ENCODE measurements at places on chromosomes 7 and 10.

GRCh38 chr10:36388166-36388565 lies 737.2 kb upstream of the ANKRD30A start:
- no peak for DNase-seq

- no peak for DNase-seq
These were observed 291.9 kb downstream of the PARD3 start for GRCh38 chr10:34523017-34523767.

DNA sequence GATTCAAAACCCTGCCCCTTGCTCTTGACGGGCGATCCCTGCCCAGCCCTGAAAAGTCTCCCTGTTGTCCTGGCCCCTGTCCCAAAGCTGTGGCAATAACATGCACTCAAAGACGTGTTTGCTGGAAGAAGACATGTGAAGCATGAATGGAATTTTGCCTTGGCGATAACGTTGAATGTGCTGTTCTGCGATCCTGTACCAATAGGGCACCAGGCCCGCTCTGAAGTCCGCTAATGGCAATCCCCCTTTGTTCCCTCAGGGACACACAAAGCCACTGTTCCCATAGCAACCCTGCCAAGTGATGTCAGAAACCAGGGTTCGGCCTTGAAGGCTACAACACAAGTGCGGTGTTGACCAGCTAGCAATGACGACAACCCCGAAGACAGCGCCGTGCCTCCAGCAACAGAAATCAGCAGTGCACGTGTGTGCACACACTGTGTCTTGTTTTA lies 284.6 kb downstream of the KLF6 start:
- DNase-seq, result no peak

- no peak for DNase-seq
These were observed 43.5 kb upstream of the CACUL1 start for GRCh38 chr10:118798231-118798662.

- DNase-seq, result no peak
These were observed 25.4 kb downstream of the NAPEPLD start for GRCh38 chr7:103123529-103123928.

DNA sequence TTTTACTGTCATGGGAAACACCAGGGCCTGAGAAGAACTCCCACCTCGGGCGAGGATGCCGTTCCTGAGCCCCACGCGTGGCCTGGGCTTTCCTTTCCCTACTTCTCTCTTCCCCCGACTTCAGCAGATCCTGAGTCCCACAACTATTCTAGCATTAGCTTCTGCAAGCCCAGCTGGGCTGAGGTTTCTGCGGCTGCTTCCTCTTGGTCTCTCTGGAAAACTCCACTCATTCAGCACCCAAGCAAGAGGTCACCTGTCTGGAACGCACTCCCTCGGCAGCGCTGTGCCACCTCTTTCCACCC lies 761 bp upstream of the DOCK1 start:
- no peak for DNase-seq

DNA sequence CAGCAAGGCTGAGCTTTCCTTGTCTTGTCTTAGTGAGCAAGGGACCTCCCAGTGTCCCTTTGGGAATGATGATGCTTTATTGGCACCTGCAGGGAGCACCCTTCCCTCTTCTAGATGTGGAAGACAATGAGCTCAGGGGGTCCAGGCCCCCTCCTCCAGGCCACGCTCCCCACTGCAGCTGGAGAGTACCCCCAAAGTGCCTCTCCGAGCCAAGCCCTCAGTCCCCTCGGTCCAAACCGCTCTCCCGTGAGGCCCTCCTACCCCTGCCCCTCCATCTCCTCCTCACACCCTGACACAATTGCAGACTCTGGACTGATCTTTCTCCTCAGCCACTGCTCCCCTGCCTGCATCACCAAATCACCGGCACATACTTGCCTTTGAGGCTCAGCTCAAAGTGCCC lies 16.7 kb downstream of the RBP3 start:
- DNase-seq, result no peak

DNA sequence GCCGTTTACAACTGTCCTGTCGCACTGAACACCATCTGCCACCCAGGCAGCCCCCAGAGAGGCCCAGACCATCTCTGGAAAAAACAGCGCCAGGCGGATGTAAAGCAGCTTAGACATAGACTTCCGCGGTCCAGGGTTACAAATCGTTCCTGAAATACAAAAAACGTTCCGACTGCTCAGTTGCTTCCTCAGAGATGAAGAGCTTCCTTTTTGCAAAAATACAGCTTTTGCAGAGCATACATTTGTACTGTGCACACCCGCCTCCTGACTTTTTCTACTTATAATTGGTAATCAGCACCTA lies 11.4 kb downstream of the DAGLB start:
- DNase-seq, result peak; percentile 12

GRCh38 chr10:56605051-56605450 lies 244.0 kb upstream of the ZWINT start:
- no peak for DNase-seq

GRCh38 chr10:60032723-60033122 lies 126.4 kb upstream of the CCDC6 start:
- peak; percentile 42 for DNase-seq

DNA sequence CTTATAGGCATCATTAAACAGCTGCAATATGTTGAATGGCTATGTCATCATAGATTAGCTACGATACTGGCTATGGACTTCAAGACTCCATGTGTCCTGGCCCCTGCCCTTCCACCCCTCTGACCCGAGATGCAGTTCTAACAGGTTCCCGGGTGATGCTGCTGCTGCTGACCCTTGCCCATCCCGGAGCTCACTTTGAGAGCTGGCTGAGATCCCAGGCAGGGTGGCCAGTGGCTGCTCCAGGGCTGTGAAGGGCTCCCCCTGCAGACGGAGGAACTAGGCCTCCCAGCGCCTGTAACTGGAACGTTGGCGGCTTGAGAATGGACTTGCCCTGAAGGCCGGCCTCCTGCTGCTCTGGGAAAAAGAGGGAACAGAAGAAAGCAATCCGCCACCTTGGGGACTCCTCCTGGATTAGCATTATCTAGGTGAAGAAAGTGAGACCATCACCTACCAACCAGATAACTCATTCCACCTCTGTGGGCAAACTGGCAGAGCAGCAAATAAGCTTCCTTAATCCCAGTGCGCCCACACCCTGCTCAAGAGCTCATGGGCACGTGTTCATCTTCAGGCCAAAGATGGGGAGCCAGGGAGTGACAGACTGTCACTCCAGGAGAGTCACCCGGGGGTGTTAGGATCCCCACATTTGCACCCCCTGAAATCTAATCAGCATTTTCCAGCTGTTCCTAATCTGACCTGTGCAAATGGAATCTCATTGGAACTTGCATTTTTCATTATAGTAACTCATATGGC lies 56.8 kb downstream of the PARP12 start:
- DNase-seq, result no peak

DNA sequence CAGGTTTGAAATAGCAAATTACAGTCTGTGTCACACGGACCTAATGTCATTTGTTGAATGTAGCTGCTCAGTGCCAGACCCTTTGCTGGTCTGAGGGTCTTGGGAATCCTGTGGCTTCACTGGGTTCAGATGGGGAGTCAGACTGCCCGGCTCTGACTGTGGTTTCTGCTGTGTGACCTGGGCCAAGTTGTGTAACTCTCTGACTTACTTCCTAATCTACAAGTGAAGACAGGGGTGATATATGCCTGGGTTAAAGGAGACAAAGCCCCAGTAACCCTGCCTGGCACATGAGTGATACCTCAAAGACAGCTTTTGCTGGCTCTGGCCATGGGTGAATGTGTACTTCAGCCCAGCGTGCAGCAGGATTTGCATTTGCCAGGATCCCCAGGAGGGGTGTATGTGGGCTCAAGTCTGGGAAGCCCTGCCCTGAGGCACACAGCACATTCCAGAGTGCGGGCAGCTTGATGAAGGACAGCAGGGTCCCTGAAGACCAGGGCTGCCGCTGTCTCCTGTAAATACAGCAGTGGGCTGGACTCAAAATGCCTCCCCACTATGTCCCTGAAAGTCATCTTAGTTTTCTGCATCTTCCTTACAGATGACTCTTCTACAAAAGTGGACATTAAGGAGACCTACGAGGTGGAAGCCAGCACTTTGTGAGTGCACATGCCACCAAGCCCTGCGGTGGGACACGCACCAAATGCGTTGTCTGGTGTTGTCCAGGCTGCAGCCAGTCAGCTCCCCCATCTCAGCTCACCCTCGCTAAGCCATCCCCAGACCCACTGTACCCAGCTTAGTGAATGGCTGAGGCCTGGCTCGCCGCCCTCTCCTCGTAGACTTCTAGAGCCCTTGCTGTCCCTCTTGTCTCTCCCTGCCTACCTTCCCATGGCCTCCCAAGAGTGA lies 16.4 kb downstream of the NACAD start:
- DNase-seq, result no peak

DNA sequence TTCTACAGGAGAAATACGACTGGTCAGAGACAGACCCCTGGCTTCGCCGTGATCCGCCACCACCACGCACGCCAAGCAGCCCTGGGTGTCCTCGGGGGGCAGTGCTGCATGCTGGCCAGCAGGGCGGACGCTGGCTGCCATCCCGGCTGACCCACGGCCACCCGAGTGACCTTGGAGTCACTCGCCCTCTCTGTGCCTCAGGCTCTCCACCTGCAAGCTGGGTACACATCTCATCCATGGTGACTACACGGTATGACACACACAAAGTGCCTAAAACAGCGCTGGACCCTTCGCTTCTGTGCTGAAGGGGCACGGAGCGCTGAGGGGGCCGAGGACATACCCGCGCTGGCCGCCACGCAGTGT lies 62.0 kb upstream of the RNF32 start:
- no peak for DNase-seq

GRCh38 chr10:132614431-132615340 lies 77.1 kb downstream of the INPP5A start:
- DNase-seq, result no peak

- no peak for DNase-seq
These were observed 12.7 kb upstream of the AGR2 start for GRCh38 chr7:16817536-16817935.

DNA sequence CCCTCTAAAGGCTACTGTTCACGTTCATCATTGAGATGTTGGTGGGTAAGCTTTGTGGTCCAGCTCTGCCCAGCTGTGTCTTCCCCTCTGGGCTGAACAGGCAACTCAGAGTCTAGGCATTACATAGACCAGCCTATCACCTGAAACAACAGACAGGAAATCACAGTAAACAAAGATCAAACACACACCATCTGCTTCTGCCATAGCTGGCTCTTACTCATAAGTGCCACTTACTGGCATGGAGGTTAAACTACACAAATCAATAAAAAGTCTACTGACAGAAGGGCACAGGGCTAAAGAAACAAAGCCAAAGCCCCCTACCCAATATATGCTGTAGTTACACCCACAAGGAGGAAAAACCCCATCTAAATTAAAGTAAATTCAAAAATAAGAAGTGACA lies 35.0 kb downstream of the SEPTIN14 start:
- DNase-seq, result no peak

- DNase-seq, result no peak
These were observed 25.8 kb downstream of the AQP1 start for GRCh38 chr7:30937416-30937815.

DNA sequence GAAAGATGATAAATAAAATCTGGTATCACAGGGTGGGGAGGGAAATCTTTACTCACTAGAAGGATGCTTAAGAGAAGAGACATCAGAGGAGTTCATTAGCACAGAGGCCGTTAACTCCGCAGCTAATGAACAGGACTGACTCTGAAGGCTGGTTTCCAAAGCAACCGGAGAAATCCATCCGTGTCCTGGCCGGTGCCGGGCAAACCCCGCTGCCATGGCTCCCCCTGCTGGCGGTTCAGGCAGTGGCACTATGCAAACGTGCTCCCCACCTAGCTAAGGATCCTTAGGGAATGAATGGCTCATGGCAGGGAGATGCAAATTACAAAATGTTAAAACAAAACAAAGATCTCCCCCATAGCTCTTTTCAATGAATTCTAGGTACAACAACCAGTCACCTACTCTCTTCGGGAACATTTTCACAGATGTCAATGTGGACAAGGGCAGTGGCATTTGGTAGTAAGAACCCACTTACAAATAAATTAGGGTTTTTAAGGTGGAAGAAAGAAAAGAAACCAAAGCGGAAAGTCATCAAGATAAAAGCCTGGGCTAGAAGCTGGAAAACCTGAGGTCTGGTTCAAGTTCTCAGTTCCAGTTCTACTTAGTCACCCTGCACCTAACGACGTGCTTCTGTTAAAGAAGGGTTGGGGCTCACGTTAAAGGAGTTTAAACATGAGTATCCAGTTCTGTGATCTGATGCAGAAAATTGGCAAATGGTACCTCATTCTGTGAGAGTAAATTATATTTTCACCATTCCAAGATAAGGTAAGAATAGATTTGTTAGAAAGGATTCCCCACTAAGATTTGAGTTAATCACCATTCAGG lies 138.2 kb downstream of the SVIL start:
- DNase-seq, result peak; percentile 54

DNA sequence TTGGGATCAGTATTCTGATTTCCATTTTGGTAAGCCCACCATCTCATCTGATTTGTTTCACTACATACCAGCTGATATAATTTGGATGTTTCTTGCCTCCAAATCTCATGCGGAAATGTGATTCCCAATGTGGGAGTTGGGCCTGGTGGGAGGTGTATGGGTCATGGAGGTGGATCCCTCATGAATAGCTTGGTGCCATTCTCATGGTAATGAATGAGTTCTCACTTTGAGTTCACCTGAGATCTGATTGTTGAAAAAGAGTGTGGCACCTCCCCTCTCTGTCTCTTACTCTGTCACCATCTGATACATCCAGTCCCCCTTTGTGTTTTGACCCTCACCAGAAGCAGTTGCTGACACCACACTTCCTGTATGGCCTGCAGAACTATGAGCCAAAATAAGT lies 347.3 kb downstream of the ARL4A start:
- DNase-seq, result no peak

DNA sequence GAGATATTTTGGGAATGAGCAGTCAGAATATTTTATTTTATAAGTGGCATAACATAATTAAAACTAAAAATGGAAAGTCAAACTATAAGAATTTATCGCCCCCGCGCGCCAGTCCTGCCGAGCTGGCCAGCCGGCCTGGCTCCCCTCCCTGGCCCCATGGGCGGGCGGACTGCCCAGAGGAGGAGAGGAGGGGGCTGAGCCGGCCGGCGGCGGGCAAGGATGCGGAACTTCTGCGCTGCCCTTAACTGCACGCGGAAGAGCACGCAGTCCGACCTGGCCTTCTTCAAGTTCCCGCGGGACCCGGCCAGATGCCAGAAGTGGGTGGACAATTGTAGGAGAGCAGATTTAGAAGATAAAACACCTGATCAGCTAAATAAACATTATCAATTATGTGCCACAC lies 96.8 kb downstream of the DKK1 start:
- DNase-seq, result no peak

GRCh38 chr7:51154201-51154600 lies 162.4 kb downstream of the COBL start:
- DNase-seq, result no peak

GRCh38 chr7:19530852-19531251 lies 178.0 kb downstream of the POLR1F start:
- no peak for DNase-seq

DNA sequence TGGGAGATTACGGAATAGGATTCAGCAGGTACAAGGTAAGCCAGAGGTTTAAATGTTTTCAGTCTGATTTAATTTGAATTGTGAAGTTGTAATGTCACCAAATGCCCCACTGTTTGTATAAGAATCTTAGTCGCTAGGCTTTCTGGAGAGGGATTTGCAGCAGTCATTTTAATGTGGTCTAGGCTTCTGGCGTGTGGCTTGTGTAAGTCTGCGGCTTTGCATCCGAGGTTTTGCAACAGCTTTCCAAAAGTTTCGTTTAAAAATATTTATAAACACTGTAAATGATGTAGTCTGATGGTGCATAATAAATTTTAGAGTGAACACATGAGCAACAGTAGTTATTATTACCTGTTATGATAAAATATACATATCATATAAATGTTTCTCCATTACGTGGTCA lies 26.1 kb upstream of the BHLHA15 start:
- DNase-seq, result no peak
